ENCODE measurements at places on chromosomes 1 and 21.

DNA sequence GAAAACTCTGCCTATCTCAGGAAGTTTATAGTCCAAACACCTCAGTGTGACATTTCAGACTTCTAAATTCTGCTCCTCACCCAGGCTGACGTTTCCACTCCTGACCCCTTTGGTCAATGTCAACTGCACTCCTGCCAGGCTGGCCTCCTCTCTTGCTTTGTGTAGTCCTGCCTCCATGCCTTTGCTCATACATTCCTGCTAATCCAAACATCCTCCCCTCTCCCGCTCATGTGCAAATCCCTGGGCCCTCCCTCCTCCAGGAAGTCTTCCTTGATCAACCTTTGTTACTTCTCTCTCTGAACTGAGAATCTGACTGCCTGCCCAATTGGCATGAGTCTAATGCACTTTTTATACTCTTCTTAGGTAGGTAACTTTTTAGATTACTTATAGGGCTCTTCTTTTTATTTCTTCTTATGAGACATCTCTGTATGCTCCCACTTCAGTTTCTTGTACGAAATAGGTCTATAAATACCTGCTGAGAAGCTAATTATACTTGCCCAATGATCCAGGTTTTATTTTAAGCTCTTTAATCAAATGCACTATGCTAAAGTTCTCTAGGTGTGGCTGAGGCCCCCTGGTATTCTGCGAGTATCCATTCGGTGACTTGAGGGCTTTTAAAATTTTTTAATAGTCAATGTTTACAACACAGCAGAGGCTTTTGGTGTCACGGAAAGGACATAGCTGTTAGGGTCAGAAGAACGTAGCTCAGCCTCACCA lies 128.1 kb downstream of the PLXNA2 start:
- DNase-seq: no peak

- DNase-seq: no peak
These were observed 20.8 kb upstream of the IL10 start for GRCh38 chr1:206792939-206793607.

DNA sequence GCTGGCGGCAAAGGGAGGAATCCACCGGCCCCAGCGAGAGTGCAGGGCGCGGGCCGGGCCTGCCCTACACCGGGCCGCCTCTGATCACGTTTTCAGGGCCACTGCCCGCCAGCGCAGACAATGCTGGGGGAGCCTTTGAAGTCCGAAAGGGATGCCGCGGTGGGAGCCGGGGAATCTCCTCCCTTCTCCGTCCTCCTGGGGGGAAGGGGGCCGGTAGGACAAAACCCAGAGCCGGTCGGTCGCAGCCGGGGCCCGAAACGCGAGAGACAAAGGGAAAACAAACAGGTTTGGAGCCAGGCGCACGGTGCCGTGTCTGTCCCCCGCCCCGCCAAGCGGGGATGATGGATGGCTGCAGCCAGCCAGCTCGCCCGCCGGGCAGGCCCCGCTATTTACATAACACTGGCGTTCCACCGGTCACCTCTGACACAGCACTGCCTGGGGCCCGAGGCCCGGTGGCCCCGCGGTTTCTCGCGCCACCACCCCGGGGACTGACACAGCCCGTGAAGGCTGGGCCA lies 92.0 kb downstream of the CASZ1 start:
- DNase-seq: no peak

DNA sequence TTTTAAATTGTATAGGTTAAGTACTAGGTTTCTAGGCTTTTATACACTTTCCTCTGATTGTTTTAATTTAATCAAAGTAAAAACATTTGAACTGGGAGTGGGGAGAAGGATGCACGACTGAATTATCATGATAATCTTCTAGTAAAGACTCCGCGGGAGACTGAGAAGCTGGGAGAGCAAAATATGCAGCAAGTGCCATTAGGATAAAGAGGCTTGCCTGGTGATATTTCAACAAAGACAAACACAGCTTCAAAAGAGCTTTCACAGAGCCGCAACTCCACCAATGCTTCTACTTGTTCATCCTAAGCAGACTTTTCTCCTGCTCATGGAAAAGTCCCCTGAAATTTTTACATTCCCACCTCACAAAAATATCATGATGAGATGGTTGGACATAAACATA lies 239.0 kb upstream of the PTBP2 start:
- no peak for DNase-seq
